ENCODE measurements at places on chromosomes 7 and 10.

DNA sequence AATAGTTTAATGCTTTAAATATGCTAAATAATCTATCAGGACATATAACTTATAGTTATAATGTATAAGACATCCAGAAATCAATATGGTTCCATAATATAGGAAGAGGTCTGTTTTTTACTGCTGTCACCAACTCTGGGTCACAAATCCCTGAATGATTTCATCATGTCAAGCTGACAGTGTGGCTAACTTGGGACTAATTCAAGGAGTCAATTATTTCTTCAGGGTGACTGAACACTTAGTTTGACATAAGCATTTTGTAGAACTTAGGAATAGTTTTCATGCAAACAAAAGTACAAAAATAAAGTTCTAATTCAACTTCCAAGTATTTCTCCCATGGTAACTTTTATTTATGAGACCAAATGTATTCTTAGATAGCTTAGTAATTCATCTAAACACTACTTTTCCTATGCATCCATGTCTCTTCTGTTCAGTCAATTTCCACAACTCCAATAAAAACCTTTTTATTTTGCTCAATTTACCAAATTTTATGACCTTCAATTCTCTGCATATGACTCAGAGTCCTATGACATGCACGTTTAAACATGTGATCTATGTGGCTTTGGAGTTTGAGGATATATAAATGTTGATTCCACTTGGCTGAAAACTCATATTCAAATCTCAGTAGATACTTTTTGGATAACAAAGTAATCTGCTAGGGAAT lies 40.3 kb upstream of the GNAT3 start:
- no peak for DNase-seq

GRCh38 chr10:73168465-73168803 lies 515 bp downstream of the FAM149B1 start:
- DNase-seq: no peak

DNA sequence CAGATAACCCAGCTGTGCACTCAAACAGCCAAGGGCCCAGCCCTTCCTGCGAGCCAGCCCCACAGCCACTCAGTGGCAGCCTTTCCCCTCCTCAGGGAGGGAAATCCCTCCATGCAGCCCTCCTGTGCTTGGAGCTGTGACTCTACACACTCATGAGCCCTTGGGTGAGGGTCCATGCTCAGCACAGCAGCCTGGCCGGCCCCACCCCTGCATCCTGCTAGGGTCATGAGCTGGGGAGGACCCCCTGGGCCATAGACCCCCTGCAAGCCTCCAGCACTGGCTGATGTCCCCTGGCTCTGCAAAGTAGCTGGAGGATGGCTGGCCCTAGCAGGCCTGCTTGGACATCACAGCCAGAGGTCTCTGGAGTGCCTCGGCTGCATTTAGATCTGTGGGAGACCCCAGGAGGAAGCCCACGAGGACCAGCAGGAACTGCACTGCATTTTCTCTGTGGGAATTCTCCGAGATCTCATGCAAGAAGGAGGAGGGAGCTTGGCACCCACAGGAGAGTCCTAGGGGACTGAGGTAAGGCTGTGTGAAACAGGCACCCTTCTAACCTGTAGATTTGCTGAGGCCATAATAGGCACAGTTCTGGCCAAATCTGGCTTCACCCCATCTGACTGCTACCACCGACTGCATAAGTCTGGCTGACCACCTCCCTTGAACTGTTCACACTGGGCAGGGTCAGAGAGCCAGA lies 17.4 kb downstream of the TMEM273 start:
- DNase-seq: no peak

DNA sequence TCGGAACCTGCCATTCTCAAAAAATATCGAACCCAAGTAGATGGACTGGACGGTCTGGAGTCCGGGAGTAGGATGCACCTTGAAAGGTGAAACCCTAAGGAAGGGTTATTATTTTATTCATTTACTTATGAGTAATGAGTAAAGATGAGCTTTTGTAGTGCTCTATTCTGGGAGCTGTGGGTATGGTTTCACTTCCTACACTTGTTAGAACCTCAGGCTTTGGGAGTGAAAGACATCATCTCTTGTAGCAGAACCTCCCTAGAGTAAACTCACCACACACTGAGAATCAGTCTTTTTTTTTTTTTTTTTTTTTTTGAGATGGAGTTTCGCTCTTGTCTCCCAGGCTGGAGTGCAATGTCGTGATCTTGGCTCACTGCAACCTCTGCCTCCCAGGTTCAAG lies 389.4 kb upstream of the AUTS2 start:
- DNase-seq: no peak

- DNase-seq: no peak
These were observed 233.0 kb downstream of the DIP2C start for GRCh38 chr10:456486-456885.

Data from iPS-NIHi11 (cell line).